ENCODE measurements at places on chromosomes 13 and 19.

DNA sequence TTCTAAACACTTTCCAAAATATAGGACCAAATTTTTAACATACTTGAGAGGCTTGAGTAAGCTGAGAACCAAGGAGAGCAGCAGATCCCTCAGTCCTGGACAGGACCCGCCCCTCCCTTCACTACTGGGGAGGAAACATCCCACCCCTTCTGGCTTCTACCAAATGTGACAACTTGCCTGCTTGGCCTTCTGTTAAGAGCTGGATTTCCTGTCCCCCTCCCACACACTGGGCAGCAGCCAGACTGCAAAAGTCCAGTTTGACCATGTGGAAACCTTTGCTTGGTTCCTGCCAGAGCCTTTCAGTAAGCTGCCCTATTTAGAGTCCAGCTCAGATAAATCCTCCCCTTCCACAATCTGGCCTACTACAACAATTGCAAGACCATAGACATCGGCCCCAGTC, 84.3 kb downstream of the FGF14 start:
- DNase-seq: no peak

DNA sequence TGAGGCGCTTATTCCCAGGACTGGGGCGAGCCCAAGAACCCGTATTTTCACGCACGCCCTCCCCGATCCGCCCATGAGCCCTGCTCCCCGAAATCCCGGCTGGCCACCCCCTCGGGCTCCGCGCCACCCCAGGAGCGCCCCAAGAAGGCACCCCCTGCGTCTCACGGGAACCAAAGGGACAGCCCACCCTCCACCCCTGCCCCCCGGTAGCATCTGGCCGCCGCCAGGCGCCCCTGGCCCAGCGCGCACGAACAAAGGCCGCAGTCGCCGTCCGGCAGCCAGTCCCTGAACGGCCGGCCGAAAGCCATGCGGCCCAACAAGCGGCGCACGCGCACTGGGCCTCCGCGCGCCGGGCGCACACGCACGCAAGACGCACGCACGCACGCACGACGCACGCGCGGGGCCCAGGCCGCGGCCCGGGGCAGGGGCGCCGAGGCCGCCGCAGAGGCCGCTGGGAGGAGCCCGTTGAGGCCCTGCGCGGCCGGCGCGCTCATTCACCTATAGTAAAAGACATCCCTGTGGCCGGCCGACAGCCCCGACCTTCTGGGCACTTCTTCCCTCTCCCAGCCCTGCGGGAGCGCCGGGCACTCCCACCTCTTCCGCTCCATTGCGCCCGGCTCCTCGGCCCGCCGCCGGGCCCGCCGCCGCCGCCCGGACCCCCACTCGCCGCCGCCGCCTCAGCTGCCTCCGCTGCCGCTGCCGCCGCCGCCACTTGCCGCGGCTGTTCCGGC, 476 bp downstream of the MBD3 start:
- DNase-seq: peak; percentile 80

- DNase-seq: no peak
These were observed 44.9 kb downstream of the TEX29 start for GRCh38 chr13:111365149-111366005.

DNA sequence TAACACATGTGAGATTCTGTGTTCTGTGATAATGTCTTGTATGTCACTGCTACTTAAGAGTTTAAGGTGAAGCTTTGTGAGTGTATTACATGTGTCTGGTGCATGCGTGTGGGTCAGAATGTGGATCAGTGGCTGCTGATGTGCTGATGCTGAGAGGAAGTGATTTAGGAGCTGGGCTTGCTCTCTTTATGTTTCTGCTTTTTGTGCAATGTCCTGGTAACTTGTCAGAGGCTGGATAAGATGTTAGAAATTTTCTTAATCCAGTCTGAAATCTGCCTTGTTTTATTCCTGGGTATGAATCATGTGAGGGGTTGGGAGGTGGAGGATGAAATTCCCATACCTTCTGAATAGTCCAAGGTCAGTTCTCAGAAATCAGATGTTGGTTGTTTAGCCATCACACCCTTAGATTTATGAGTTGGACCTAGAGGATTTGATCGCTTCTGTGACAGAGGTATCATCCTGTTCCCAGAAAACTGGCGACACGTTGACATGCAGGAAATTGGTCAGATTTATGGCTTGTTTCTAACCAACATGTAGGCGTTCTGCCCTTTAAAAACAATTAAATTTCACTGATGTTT, 24.5 kb upstream of the CXCL17 start:
- DNase-seq: no peak
